ENCODE measurements at places on chromosomes 11 and 22.

- DNase-seq = no peak
Observed at GRCh38 chr22:42229455-42230149, 40.9 kb downstream of the TCF20 start.

DNA sequence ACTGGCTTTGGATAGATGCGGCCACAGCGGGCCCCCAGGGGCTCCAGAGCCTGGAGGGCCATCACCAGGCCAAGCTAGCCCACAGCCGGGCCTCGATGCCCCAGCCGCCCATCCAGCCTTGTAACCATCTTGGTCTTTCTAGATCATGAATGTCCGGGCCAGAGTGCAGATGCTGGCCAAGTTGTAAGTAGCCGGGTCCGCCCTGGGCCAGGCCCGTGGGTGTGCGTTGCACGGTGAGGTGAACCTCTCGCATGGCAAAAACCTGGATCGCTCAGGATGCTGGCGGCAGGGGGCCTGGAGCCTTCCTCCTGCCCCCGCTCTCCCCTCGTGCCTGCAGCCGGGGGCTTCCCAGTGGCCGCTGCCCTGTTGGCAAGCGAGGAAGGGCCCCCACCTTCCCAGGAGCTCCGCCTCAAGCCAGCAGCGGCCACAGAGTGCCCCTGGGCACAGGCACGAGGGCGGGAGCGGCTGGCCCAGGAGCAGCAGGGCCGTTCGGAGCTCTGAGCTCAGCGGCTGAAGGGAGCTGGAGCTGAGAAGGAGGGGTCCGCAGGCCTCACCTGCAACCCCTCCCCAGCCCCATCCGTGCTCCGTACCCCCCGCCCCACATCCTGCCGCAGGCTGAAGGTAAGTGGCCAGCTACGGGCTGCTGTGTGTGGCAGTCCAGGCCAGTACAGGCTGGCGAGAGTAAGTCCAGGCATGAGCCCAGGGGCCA, 10.9 kb upstream of the MRPL23 start:
- no peak for DNase-seq

DNA sequence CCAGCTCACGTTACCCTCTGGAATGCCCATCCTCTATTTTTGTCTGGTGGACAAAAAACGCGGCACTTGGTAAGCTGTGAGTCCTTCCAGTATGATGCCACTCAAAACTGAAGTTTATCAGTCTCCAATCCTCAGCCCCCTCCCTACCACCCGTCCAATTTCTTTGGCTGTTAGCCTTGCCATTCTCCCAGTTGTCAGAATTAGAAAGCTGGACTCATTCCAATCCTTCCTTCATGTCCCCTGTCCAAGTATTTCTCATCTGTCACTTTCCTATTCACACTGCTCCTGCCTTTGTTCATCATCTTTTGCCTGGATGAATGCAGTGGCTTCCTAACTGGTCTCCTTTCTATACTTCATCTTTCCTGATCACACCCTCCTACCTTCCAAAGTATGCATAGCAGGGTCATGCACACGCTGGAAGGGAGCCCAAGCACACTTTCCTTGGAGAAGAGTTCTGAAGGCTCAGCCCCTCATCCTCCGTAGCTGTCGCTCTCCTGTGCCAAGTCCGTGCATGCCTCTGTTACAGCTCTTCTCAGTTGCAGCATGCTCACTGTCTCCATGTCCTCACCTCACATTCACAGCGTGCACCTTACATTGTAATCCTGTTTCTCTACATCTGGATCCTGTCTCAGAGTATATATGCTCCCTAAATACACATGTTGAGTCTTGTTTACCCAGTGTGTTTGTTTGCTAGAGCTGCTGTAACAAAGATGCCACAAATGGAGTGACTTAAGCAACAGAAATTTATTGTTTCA, 19.4 kb downstream of the APLP2 start:
- no peak for DNase-seq

DNA sequence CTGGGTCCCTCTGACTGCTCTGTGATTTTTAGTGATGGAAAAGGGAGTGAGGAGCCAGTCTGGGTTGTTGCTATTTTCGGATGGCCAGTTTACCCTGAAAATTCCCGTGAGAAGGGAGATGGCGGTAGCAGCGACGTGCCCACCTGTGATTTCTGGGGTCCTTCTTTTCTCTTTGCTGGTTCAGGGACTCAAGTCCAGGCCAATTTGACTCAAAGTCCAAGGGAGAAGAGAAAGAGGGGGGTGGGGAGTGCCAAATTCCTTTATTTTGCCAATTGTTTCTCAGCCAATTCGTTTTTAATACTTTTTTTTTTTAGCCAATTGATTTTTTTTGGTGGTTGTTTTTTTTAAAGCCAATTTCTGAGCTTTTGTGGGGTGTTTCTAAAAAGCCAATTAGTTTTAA, 6.9 kb downstream of the IGF2 start:
- no peak for DNase-seq

- no peak for DNase-seq
Observed at GRCh38 chr11:15150507-15150906, 35.8 kb downstream of the INSC start.

DNA sequence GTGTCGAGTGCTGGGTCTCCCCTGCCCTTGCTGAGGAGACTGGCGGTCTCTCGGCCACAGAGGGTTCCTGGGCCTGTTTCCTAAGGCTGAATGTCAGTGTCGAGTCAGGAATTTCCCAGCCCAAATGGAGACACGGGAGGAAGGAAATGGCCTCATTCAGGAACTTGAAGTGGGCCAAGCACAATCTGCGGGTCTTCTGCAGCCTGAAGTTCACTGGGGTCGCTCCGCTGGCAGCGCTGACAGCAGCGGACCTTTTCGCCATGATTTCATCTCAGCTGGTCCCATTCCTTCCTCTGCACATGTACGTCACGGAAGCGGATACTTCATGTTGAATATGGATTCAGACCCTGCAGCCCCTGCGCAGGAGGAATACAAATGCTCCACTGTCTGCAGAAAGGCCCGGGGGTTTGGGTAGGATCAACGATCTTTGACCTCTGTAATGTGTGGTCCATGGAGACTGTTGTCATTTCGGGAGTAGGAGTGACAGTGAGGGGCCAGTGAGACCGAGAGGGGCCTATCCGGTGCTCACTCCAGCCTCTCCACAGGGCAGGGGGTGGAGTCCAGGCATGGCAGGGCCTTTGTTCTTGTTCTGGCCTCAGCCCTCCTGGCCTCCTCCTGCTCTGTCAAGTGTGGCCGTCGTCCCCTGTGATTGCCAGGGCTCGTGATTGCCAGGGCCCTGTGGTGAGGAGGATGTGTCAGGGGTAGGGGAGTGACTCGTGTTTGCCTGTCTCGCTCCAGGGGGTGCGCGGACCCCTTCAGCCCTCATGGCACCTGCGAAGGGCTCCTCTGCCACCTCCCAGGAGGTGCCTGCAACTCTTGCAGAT, 402.3 kb downstream of the TBC1D22A start:
- DNase-seq = no peak

- no peak for DNase-seq
Observed at GRCh38 chr11:6319704-6320410, 444 bp downstream of the CAVIN3 start.
